ENCODE measurements at places on chromosomes 5 and 9.

DNA sequence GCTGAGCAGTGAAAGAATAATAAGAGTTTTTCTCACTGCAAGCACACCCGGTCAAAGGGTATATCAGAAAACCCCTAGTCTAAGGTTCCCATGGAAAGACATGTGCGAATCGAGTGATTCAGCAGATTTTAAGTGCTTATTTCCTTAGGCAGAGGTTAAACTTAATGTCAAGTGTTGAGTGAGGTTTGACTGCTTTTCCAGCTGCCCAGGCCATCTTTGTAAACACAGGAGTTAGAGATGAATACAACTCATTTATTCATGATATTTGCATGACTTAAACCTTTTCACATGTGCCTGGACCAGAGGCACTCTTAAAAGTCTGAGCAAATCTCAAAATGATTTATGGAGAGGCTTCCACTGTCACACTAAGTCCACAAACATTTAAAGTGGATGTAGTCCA lies 137.8 kb upstream of the RGMB start:
- no peak for DNase-seq

DNA sequence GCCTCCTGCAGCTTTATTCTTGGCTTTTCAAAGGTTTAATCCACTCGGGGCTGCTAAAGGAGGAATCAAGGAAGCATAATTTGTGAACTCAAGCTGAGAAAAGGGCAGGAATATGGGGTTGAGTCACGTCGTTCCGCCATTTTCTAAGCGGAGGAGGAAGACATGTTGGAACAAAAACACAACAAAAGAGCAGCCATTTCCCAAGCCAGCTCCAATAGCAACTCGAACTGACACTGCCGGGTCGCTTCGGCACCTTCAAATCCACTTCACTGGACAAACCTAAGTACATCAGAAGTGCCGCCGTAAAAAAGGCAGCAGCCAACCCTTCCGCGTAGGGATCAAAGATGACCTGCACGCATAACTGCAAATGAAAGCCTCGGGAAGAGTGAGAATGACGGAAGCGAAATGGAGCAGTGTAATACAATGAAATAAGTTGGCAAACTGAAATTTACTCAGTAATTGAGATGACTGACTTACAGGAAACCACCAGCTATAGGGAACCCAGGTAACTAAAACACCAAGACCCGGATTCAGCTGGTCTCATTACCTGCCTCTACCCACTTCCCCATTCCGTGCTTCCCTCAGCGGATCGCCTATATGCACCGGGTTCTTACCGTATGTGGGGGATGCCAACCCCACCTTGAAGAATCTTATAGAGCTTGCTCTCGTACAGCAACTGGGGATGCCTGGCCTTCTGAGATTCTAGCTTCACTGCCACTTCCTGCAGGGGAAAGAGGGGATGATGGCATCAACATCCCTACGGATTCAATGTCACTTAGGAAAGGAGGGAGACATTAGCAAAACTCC lies 1.6 kb downstream of the CSNK1A1 start:
- peak; percentile 58 for DNase-seq

- no peak for DNase-seq
Measured at GRCh38 chr9:92504881-92505280, 22.6 kb upstream of the ASPN start.

GRCh38 chr9:83430681-83431080 lies 107.5 kb downstream of the FRMD3 start:
- no peak for DNase-seq

DNA sequence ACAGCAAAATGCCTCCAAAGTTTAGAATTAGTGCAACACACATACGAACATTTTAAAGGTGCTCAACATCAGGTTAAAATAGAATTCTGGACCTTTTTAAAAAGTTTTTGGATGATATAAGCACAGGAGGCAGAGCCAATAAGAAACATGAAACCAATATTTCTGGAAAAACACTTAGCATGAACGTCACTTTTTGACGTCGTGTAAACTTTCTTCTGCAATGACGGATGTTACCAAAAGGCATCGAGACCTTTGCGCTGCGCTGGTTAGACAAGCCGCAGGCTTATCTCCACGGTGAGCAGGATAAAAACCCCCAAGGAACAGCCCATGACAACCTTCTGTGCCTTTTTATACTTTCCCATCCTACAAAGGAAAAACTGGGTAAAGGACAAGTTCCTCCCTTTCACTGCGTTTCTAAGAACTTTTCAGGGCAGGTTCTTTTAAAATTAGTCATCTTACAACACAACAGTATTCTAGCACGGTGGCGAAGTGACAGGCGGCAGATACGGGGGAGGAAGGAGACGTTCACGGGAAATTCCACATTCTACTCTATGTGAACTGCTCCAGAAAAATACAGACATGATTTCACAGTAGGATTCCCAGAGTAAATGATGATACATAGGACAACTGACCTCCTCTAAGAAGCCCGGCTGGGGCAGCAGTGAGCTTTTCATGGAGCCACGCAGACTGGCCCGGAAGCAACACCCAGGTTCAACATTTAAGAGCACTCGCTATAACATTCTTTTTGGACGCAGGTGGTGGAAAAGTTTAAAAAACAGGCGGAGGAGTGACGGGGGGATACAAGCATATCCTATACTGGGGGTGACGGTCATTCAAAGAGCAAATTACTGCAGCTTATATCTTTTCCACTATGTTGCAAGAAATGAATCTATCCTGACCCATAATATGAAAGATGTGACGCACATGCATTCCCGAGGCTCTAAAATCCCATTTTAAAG lies 52.4 kb downstream of the USP20 start:
- peak; percentile 74 for DNase-seq

- DNase-seq = peak; percentile 62
Measured at GRCh38 chr5:59562756-59563389, 330.7 kb downstream of the PDE4D start.

- DNase-seq = no peak
Measured at GRCh38 chr5:68348447-68349222, 133.1 kb downstream of the PIK3R1 start.

- DNase-seq = no peak
Measured at GRCh38 chr5:95652849-95653248, 6.3 kb downstream of the RFESD start.

- DNase-seq = no peak
Measured at GRCh38 chr5:1507014-1507375, 16.8 kb downstream of the LPCAT1 start.

DNA sequence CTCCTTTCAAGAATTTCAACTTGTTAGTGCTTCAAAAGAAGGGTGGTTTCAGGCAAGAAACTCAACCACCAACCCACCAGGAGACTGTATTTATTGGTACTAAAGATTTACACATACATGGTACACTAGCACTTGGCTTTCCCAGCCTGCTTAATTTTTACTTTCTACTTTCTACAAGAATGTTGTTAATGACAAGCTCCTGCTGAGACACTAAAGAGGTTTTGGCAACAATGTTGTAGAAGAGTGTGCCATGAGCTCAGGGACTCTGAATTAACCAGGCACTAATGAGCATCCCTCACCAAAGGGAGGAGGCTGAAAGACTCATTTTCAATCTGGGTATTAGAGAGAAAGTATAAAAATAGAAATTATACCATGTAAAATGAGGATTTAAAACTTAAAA lies 195.0 kb downstream of the KIAA0825 start:
- no peak for DNase-seq

DNA sequence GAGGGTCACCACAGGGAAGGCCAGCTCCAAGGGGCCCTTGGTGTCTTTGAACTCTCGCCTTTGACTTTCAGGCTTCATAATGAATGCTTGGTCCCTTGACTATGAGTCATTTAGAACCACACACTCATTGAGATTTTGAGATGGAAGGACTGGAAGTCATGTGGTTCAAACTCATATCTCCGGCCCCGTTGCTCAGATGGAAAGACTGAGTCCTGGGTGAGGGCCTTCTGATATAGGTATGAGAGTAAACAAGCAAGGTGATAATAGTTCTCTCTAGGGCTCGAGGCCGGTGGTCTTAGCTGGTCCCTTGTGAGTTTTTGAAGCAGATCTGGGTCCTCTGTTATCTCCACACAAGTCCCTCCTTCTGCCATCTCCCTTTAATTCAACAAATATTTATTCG lies 210.6 kb downstream of the PAX5 start:
- no peak for DNase-seq

DNA sequence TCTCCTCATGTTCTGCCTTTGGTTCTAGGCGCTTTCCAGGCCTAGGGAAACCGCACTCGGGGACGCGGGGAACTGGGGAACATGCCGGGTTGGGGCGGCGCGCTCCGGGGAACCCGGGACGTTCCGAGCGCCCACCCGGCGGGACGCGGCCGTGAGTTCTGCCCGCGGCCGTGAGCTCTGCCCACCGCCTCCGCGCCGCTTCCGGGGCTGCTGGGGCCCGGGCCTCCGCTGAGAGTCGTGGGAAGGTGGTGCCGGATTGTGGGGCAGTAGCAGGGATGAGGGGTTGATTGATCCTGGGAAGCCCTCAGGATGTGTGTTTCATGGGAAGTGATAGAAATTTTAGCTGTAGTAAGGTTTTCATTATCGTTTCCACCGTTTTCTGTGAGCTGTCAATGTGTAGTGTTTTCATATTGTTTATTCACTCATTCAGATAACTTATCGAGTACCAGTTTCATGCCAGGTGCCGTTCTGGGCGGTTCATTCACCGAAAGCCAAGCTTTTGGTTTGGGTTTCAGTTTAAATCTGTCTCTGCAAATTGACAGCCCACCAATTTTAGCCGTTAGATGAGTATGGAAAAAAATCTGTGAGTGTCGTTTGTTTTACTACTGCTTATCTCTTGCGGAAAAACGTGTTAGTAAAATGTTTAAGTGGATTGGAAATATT lies 657 bp downstream of the MTRR start:
- DNase-seq = peak; percentile 11

DNA sequence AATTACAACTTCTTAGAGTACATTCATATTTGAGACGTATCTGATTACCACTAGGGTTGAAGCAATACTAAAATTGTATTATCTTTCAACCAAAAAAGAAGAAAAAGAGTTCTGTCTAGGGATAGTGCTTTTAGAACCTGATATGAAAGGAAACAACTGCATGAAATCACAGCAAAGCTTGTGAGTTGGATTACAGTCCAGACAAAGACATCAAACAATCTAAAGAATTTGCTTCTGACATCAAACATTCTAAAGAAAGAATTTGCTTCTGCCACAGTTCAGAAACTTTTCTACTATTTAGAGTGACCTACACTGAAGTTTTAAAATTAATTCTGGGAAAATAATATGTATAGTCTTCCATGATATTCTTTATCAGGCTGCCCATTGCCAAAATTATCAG lies 1141.1 kb upstream of the ACO1 start:
- DNase-seq = no peak

- no peak for DNase-seq
Measured at GRCh38 chr9:129381481-129381957, 203.5 kb upstream of the IER5L start.

DNA sequence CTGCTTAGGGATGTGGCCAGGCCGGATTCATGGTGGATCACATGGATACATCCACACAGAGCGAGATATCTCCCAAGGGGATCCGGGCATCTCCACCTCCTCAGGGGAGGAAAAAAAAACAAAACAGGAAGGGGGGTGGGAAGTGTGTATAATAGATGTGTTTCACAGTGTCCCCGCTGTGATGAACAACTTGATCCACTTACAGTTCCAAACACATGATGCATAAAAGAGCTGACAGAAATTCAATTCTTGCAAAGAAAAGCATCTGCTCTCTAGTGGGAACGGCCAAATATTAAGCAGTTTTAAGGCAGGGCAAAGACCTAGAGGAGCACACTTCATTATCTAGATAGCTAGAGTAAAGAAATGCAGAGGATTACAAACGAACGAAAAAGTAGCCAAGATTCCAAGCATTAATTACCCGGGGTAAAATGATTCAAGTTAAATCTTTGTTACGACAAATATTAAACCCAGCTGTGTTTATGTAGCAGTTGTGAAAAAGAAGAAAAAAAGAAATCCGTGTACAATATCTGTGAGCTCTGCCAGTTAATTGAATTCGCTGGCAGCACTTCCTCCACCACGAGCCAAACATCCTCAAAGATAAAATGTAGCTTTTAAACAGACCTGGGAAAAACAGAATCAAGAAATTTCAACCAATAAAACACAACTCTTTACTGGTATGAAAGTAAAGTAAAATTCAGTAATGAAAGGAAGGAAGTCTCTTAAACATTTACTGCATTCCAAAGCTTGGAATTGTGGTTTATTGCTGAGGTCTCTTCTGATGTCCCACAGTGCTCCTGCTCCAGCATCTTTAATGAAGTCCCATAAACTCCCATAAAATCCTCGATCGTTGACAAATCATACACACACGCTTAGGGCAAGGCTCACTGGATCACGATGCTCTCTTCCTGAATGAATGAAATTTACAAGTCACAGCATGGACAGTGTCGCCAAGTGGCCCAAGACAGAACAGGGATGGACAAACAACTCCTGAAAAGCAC lies 213.0 kb downstream of the CRB2 start:
- no peak for DNase-seq
